Cardiac muscle cell (in vitro differentiated cells and primary cell): ENCODE measurements at places on chromosomes 5 and 9. TPM values are rescaled to one million over a fixed set of nuclear protein-coding genes. Genes with fewer than 3 reads are reported as not detected.

CYLC2 gene
- not detected in 2 replicates for polyA plus RNA-seq

PDLIM4 gene
- 32.7 and 59.9 TPM in 2 replicates for polyA plus RNA-seq

EIF4E1B gene
- not detected in 2 replicates for polyA plus RNA-seq

C9orf153 gene
- 0.97 TPM in 1 of 2 replicates, not detected in the other for polyA plus RNA-seq

KLHL9 gene
- polyA plus RNA-seq = 15.8 and 26.3 TPM in 2 replicates

FCHO2 gene
- polyA plus RNA-seq = 6.9 and 9.5 TPM in 2 replicates

GAS1 gene
- polyA plus RNA-seq = 12.9 and 14.5 TPM in 2 replicates

GLRA1 gene
- polyA plus RNA-seq = not detected in 2 replicates

HRCT1 gene
- not detected in 2 replicates for polyA plus RNA-seq

RGS7BP gene
- polyA plus RNA-seq = not detected in 2 replicates

AIF1L gene
- polyA plus RNA-seq = 18.8 and 25.9 TPM in 2 replicates

ABO gene
- polyA plus RNA-seq = 0.12 TPM in 1 of 2 replicates, not detected in the other

IFNB1 gene
- not detected in 2 replicates for polyA plus RNA-seq

N4BP3 gene
- polyA plus RNA-seq = 5.7 and 6.1 TPM in 2 replicates

MARCHF6 gene
- polyA plus RNA-seq = 56.8 and 120 TPM in 2 replicates

PRSS3 gene
- polyA plus RNA-seq = 0.24 TPM in 1 of 2 replicates, not detected in the other

ANKRD31 gene
- polyA plus RNA-seq = 0.15 TPM in 2 replicates

ZNF462 gene
- polyA plus RNA-seq = 11.4 and 12.7 TPM in 2 replicates

ZNF454 gene
- 0.35 and 1.5 TPM in 2 replicates for polyA plus RNA-seq

CATSPER3 gene
- 0.26 and 1.6 TPM in 2 replicates for polyA plus RNA-seq

HK3 gene
- polyA plus RNA-seq = not detected in 2 replicates
